ENCODE measurements at places on chromosomes 16 and 17.

GRCh38 chr17:56108811-56109284 is 44.4 kb upstream of the ANKFN1 start:
- no peaks in the 10 kb centered on the region for H3K27me3 ChIP-seq
- H3K27ac ChIP-seq, result no peak overlapping the region

DNA sequence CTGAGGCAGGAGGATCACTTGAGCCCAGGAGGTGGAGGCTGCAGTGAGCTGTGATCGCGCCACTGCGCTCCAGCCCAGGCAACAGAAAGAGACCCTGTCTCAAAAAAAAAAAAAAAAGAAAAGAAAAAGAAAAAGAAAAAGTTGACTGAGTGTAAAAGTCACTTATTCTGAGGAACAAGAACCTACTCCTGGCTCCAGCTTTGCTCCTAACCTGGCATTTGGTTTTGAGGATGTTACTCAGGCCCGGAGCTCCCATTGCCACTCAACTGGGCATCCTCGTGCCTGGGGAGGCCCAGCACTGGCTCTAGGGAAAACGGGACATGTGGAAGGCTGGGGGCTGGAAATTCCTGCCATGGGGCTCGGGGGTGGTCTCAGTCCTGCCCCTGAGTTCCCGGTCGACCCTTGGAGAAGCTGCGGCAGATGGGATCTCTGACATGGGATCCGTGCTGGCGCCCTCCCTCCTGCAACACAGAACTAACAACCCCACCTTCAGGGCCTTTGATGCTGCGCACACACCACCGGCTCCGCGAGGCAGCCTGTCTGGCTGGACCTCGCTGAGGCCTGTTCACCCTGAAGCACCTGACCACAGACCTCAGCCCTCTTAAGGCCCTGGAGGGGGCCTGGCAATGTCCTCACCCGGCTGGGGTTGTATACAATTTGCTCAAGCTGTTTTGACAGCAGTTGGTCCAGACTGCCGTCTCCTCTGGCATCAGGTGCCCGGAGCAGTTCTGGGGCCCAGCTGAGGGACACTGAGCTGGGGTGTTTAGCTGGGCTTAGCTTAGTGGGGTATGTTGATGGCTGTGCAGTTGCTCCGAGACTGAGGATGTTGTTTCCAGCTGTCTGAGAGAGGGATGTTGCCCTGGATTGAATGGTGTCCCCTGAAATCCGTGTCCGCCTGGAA is 12.3 kb downstream of the CD7 start:
- H3K27me3 ChIP-seq, result no peaks in the 10 kb centered on the region
- peaks cover 6% of the 10 kb centered on the region for H3K36me3 ChIP-seq
- no peak for DNase-seq
- H3K27ac ChIP-seq, result peak overlapping the region; percentile 49
- peaks cover 47% of the 10 kb centered on the region for H3K4me1 ChIP-seq

- H3K27me3 ChIP-seq, result no peaks in the 10 kb centered on the region
- H3K27ac ChIP-seq, result no peak overlapping the region
- no peak overlapping the region for H3K4me3 ChIP-seq
These were observed 210.0 kb upstream of the GSE1 start for GRCh38 chr16:85402910-85403692.

DNA sequence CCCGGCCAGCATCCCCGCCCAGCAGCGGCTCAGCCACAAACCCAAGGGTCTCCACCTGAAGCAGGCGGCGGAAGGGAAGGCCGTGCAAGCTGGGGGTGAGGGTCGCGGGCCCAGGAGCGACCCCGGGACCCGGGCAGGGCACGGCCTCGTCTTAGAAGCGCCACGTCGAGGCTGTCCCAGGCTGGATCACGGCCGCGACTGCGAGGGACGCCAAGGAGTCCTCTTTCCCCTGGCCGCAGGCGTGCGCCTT is 538 bp upstream of the CCNF start:
- peaks cover 12% of the 10 kb centered on the region for H3K36me3 ChIP-seq
- H3K4me3 ChIP-seq, result peak overlapping the region; percentile 87
- H3K27me3 ChIP-seq, result no peaks in the 10 kb centered on the region
- no peak for DNase-seq
- peaks cover 22% of the 10 kb centered on the region for H3K4me1 ChIP-seq

- no peak for DNase-seq
- H3K4me1 ChIP-seq, result peaks cover 16% of the 10 kb centered on the region
- peaks cover 42% of the 10 kb centered on the region for H3K36me3 ChIP-seq
- peak overlapping the region; percentile 87 for H3K27ac ChIP-seq
- no peak overlapping the region for H3K4me3 ChIP-seq
These were observed 43.4 kb downstream of the ADCY7 start for GRCh38 chr16:50309527-50310307.

- no peaks in the 10 kb centered on the region for H3K27me3 ChIP-seq
- H3K4me3 ChIP-seq, result no peak overlapping the region
- no peak for DNase-seq
- no peaks in the 10 kb centered on the region for H3K4me1 ChIP-seq
These were observed 439.5 kb downstream of the WWOX start for GRCh38 chr16:78538919-78539318.

GRCh38 chr17:68853036-68853435 is 102.2 kb downstream of the ABCA8 start:
- H3K4me1 ChIP-seq, result no peaks in the 10 kb centered on the region
- H3K4me3 ChIP-seq, result no peak overlapping the region
- H3K36me3 ChIP-seq, result no peaks in the 10 kb centered on the region
- DNase-seq, result no peak
- H3K27ac ChIP-seq, result no peak overlapping the region

- no peaks in the 10 kb centered on the region for H3K4me1 ChIP-seq
- H3K36me3 ChIP-seq, result no peaks in the 10 kb centered on the region
- DNase-seq, result no peak
- H3K27me3 ChIP-seq, result peaks cover 9% of the 10 kb centered on the region
These were observed 24.1 kb downstream of the ANKFN1 start for GRCh38 chr17:56177361-56177760.

GRCh38 chr16:86049641-86050040 is 150.7 kb downstream of the IRF8 start:
- no peaks in the 10 kb centered on the region for H3K36me3 ChIP-seq
- no peak overlapping the region for H3K27ac ChIP-seq
- peaks cover 9% of the 10 kb centered on the region for H3K4me1 ChIP-seq

DNA sequence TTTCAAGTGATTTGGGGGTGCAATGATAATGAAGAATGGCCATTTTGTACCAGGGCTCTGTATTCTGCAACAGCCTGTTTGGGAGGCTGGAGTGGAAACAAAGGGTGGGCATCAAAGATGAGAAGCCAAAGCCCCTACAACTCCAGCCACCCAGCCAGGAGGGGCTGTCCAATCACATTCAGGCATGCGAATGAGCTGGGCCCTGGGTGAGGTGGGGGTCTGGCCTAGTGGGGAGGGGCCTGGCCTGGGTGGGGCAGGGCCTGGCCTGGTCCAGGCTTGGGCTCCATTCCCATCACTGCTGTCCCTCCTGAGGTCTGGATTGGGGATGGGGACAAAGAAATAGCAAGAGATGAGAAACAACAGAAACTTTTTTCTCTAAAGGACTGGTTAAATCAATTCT is 6.4 kb downstream of the AOC3 start:
- DNase-seq, result no peak
- no peaks in the 10 kb centered on the region for H3K36me3 ChIP-seq
- H3K4me3 ChIP-seq, result no peak overlapping the region
- no peaks in the 10 kb centered on the region for H3K4me1 ChIP-seq
- peaks cover 41% of the 10 kb centered on the region for H3K27me3 ChIP-seq
- peak overlapping the region; percentile 61 for H3K27ac ChIP-seq
